T-cell (primary cell): ENCODE measurements at places on chromosomes 16 and 17. TPM values are rescaled to one million over a fixed set of nuclear protein-coding genes. Genes with fewer than 3 reads are reported as not detected.

The PKMYT1 gene
- 1.7 TPM for total RNA-seq

DNA sequence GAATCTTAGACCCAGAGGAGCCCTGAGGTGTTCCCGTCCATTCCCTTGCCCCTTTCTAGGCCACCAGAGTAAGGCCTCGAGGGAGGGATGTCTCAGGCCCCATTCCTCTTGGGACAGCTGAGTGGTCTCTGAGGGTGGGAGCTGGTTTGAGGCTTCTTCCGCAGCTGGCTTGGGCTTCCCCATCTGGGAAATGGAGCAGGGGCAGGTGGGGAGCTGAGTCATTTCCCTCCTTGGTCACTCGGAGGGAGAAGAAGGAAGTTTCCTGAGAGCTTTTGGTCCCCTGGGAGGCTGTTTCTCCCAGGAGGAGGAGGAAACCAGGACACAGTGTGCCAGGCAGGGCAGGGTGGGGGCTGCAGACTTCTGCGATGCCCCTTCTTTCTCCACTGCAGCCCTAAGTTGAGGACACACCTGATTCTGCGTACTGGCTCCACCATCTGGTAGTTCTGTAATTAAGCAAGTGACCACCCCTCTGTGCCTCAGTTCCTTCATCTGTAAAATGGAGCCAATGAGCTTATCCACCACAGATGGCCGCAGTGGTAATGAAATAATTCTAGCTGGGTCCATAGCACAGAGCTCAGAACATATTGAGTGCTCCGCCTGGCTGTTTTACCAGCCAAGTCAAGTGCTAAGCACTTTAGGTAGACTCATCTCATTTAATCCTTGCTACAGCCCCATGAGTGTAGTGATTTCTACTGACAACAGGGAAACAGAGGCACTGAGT lies 1.6 kb upstream of the KCNJ12 start:
- peaks cover 17% of the 10 kb centered on the region for H3K4me1 ChIP-seq
- no peak overlapping the region for H3K27ac ChIP-seq
- no peak overlapping the region for H3K4me3 ChIP-seq
- H3K27me3 ChIP-seq = no peaks in the 10 kb centered on the region
- no peaks in the 10 kb centered on the region for H3K36me3 ChIP-seq

DNA sequence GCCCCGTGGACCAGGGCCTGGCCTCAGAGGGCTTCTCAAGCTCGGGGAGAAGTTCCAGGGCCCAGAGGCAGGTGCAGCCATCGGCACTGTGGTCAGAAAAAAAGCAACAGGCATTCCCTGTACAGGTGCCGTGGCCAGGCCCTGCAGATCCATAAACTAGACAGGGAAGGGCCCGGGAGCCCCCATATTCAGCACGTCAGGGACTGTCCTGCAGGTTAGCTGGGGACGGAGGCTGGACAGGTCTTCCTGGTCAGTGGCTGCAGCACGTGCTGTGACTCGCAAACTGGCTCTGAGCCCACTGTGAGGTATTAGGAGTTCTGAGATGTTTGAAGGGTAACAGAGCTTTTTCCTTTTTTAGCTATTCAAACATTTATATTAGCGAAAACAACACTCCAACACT lies 15.0 kb upstream of the C16orf95 start:
- no peaks in the 10 kb centered on the region for H3K27me3 ChIP-seq
- H3K4me3 ChIP-seq = no peak overlapping the region
- H3K36me3 ChIP-seq = peaks cover 60% of the 10 kb centered on the region
- no peak for DNase-seq
- no peaks in the 10 kb centered on the region for H3K4me1 ChIP-seq
- no peak overlapping the region for H3K27ac ChIP-seq

DNA sequence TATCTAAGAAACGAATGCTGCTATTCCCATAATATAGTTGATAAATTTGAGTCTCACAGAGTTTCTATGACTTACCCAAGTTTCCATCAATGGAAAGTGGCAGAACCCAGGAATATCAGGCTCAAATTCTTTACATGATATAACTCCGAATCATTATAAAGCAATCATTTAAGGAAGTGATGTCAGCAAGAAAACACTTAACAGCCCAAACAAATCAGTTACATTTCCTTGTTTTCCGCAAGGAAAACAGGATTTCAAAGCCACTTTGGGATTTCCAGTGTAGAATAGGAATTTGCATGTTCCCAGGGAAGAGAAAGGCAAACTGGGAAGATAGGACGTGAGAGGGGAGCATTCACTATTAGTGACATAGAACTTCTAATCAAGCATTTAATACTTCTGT lies 311.4 kb upstream of the GOT2 start:
- H3K4me3 ChIP-seq = no peak overlapping the region
- H3K4me1 ChIP-seq = no peaks in the 10 kb centered on the region
- H3K36me3 ChIP-seq = no peaks in the 10 kb centered on the region
- DNase-seq = no peak
- H3K27me3 ChIP-seq = no peaks in the 10 kb centered on the region

GRCh38 chr17:81414756-81415516 lies 19.7 kb downstream of the BAHCC1 start:
- H3K27ac ChIP-seq = no peak overlapping the region
- H3K27me3 ChIP-seq = no peaks in the 10 kb centered on the region
- DNase-seq = no peak
- peaks cover 35% of the 10 kb centered on the region for H3K4me1 ChIP-seq
- H3K4me3 ChIP-seq = no peak overlapping the region
